Stimulated activated CD8-positive, alpha-beta memory T cell treated with anti-CD3 and anti-CD28 coated beads, Interleukin-15, amount 100 ng/mL, for 24 hours (primary cell): ENCODE measurements at places on chromosomes 2 and 18.

DNA sequence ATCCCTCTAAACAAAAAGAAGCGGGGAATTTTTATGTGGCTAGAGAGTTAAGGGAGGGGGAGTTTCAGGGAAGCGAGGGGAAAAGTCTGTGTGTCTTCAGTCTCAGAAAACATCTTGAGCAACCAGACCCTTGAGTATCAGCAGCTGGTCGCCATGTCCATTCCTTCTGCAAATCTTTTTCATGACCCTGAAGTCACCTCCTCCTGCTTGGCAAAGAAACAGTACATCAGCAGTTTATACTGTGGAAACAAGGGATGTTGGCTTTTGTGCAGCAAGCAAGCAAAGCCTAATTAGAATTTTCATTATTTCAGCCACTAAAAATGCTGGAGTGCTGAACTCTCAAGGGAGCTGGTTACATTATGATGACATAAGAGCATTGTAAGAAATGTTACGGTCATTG, 187.4 kb upstream of the SLC8A1 start:
- DNase-seq: no peak

- DNase-seq: no peak
Measured at GRCh38 chr2:162252153-162252552, 8.9 kb upstream of the FAP start.

DNA sequence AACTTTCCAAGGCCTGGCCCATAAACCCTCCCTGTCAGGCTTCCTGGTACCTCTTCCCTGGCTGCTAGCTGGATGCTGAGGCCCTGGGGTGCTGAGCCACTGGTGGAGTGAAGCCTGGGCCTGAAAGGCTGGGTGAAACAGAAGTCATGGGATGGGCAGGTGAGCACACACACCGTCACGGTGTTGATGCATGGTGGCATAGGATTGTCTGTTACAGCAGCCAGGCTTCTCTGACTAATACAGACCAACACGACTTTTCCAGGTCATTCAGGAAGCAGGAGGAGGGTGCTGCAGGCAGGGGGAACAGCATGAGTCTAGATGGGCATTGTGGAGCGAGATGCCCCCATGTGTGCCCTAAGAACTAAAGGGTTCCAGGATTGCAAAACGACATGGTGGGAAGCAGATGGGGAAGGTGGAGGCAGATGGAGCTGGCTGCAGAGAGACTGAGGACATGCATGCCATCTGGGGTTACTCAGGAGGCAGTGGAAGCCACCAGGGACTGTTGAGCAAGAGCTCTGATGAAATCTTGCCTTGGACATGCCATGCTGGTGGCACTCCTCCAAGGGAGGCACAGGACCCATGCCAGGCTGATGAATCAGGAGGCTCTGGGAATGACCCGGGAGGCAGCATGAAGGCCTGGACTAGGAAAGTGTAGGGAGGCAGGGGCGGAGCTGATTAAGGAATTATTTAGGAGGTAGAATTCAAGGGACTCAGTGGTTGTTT, 480.9 kb downstream of the TSN start:
- DNase-seq: no peak

DNA sequence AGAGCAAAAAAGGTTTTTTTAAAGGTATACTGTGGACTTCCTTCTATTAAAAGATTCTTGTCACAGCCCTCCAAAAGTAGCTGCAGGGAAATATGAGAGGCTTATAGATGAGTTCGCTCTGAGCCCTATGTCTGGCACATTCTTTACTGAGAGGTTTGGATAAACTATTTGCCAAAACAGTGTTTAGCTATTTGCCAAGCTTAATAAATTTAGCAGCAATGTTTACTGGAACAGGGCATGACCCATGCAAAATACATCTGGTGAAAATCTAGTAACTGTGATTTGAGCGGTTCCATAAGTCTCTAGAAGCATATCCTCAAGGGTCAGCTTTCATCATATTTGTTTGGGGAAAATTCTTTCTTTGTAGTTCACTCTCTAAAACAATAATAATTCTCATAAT, 1696.7 kb upstream of the PIK3C3 start:
- no peak for DNase-seq

- DNase-seq: no peak
Measured at GRCh38 chr2:195648787-195649186, 8.2 kb upstream of the SLC39A10 start.

GRCh38 chr2:95277246-95277906, 3.1 kb downstream of the PROM2 start:
- DNase-seq: no peak

GRCh38 chr2:18373664-18374063, 186.8 kb downstream of the RDH14 start:
- no peak for DNase-seq

DNA sequence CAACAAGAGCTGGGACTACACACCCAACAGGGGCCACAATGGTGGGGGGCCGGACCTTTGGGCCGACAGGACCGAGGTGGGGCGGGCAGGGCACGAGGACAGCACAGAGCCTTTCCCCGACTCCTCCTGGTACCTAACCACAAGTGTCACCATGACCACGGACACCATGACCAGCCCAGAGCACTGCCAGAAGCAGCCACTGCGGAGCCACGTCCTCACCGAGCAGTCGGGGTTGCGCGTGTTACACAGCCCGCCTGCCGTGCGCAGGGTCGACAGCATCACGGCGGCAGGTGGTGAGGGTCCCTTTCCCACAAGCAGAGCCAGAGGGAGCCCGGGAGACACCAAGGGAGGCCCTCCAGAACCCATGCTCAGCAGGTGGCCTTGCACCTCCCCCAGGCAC, 119.5 kb downstream of the MTCL1 start:
- no peak for DNase-seq

GRCh38 chr2:30224151-30224550, 7.2 kb upstream of the LBH start:
- no peak for DNase-seq

DNA sequence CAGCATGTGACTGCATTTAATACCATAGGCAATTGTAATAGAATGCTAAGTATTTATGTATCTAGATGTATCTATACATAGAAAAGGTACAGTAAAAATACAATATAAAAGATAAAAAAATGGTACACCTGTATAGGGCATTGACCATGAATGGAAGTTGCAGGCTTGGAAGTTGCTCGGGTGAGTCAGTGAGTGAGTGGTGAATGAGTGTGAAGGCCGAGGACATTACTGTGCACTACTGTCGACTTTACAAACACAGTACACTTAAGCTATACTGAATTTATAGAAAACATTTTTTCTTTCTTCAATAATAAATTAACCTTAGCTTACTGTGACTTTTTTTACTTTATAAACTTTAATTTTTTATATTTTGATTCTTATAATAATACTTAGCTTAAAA, 8.9 kb downstream of the DIS3L2 start:
- no peak for DNase-seq
